Smooth muscle cell of the brain vasculature (primary cell): ENCODE measurements at places on chromosomes 7 and 10.

DNA sequence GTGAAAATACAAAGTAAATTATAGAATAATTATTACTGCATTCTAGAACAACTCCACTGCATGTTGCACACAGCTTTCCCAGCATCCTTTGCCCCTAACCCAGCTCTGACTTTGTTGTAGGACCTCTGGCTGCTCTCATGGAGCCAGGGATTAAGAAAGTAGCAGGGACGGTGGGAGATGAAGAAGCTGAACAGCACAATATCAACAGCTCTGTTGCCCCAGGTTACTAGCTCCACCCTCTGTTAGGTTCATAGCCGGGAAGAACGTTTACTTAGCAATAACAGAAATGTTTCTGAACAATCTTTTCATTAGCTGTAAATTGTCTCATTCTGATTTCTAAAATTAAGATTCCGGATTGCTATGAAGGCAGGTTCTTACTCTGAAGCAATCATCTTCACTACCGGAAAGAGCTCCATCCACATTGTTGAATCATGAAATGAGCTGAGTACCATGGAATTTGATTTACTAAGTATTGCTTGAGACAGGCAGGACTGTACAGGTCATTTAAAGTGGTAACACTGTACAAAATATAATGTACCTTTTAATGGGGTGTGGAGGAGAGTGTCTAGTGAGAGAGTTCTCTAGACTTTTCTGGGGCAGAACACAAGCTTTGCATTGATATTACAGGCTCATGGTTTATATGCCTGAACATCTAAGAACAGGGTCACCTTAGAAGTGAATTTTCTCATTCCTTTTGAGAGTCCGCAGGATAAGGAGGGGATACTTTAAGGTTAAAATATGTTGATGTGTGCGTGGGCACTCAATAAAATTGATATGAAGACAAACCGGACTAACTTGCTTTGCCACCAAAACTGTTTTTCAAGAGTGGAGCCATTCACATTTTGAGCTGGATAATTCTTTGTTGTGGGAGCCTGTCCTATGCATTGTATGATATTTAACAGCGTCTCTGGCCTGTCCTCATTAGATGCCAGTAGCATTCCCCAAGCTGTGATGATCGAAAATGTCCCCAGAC, 20.8 kb upstream of the RAB18 start:
- no peak for DNase-seq

GRCh38 chr7:762885-763284, 35.8 kb upstream of the PRKAR1B start:
- no peak for DNase-seq

GRCh38 chr10:90889636-90890035, 17.9 kb downstream of the RPP30 start:
- no peak for DNase-seq

DNA sequence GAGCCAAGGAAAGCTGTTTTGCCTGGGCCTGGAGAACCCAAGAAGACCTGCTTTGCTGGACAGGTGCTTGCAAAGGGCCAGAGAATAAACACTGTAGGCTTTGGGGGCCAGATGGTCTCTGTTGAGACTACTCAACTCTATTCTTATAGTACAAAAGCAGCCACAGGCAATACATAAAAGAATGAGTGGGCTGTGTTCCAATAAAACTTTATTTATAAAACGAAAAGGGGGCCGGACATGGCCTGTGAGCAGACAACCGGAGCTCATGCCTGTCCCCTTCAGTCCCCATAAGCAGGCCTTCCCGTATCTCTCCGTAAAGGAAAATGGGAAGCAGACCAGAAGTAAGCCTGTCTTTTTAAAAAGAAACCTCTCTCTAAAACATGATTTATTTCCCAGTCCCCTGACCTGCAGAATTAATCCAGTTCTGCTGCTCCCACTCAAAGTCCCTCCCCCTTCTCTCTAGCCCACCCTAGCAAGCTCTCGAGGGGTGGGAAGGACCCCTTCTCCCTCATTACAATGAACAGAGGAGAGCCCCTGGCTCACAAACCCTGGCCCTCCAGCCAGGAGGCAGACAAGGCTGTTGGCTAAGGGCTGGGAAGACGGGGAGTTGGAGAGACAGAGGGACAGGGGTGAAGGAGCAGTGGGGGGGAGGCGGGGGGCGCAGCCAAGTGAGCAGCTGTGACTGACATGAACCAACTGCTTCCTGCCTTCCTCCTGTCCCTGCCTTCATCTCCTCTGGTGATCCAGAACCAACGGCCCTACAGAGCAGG, 177.8 kb downstream of the NEURL1 start:
- DNase-seq, result no peak

DNA sequence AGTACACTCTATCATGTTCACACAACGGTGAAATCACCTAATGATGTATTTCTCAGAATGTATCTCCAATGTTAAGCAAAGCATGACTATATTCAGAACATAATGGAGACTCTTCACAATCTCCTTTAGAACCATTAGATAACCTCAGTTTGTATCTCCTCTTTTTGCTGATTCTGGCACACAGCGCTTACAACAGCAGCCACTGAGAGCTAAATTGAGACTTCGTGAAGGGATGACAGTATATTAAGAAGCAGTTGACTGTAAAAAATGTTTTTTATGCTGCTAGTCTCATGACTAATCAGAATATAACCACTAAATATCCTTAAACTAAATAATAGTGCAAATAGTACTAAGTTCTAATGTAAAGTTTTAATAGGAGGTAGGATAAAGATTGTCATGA, 46.9 kb downstream of the KMT2E start:
- DNase-seq, result no peak

DNA sequence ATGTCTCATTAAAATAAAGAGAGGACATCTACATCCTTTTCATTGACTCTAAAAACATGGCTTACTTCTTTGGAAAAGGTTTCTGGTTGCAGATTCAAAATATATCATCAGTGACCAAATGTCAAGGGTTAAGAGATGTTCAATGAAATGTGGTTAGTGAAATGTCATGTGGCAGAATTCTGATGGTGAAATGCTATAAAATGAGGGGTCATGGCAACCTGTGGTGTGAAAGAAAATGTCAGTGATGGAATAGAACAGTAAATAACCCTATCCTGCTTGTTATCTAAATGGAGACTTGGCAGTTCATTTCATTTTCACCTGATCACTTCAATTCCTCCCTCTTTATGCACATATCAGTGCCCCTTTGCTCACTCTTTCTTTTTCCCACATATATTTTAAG, 79.4 kb downstream of the TFPI2 start:
- DNase-seq, result no peak

DNA sequence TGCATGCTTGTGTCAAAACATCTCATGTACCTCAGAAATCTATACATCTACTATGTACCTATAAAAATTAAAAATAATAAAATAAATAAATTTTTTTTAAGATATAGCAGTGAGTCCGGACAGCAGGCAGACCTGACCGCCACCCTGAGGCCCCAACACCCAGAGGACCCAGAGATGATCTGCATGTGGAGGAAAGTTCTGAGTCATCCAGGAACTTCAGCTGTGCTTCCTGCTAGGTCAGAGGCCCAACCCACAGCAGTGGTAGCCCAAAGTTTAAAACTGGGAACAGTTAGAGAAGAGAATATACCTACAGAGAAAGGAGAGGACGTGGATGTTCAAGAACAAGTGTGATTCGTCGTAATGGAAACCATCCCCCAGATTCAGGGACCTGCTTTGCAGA, 683.7 kb upstream of the NRP1 start:
- DNase-seq, result no peak

GRCh38 chr7:86485827-86486226, 157.9 kb upstream of the GRM3 start:
- no peak for DNase-seq

GRCh38 chr7:80018941-80019808, 115.5 kb upstream of the GNAI1 start:
- peak; percentile 49 for DNase-seq

- DNase-seq, result no peak
These were observed 2.8 kb downstream of the MCU start for GRCh38 chr10:72694476-72695369.

DNA sequence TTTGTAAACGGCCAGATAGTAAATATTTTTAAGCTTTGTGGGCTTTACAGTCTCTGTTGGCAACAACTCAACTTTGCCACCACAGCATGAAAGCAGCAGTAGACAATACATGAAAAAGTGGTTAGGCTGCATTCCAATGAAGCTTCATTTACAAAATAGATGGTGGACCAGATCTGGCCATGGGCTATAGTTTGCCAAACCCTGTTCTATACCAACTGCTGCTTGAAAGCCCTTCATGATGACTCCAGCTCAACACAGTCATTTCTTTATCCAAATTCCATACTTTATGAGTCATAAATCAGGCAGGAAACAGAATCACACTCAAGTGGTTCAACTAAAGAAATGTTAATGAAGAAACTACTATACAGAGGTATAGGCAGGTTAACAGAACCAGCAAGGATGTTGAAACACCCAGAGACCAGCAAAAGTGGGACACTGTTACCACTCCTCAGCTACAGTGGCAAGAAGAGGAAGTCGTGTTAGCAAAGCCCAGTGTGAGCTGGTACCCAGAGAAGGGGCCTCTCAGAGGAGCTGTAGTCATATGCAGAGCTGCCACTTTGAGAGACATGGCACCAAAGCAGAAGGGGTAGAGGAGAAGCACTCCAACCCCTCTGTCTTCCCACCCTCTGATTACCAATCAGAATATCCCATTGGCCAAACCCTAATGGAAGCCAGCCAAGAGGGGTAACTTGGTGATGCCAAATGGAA, 72.5 kb downstream of the PRLHR start:
- DNase-seq, result no peak

DNA sequence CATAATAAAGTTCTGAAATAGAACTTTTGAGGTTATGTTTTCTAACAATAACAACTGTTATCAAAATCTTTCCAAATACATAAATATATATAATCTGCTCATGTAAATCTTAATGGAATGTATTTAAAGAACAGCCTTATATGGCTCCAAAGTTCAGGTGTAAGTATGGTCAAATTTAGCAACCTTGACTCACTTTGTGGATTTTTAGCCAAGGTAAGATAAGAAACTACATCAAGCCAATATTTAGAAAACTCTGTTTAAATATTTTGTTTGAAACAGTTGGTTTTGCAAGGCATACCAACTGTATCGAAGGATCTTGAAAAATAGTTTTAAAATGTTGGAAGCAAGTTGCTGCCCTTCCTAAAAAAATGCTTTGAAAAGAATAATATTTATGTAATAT, 228.9 kb upstream of the SEMA3D start:
- DNase-seq, result no peak

DNA sequence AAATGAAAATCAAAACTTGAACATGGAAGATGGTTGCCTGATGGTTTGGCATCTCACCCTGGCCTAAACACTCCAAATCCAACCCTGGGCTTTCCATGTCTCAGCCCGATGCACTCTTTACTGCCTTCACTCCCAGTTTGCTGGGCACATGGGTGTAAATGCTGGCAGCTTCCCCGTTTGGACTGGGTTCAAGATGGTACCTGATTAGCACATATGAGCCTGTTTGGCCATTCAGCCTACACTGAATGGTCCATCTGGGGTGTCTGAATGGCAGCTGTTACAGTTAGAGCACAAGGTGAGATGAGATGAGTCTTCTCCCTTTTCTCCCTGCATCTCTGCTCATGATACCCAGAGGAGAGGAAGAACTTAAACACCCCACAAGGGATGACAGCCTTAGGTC, 37.1 kb downstream of the ATXN7L1 start:
- DNase-seq, result no peak

GRCh38 chr7:22156205-22156604, 200.7 kb downstream of the RAPGEF5 start:
- DNase-seq, result peak; percentile 57

DNA sequence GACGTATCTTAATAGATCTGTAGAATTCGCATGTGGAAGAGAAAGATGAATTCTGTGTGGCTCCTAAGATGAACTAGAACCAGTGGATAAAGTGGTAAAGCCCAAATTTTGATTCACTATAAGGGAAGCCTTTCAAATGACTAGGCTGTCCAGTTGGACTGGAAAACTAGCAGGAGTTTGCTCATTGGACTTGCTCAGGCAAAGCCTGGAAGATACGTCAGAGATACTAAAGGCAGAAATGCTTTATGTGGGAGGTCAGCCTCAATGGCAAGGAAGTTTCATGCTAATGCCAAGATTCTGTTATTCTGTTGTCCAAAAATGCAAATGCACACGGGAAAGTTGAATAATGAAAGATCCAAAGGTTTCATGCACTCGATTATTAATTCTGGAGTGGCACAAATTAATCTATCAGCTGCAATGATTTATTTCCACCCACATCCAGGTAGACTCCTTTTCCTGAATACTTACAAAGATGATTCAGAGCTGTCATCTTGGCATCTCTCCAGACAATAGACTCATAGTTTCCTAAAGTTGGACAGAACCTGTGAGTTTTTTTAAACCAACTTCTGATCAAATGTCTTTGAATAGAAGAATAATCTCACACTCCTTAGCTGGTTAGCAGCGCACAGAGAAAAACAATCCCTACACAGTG, 20.5 kb upstream of the PPP1R3C start:
- no peak for DNase-seq

- no peak for DNase-seq
These were observed 5.7 kb downstream of the C7orf25 start for GRCh38 chr7:42906181-42906580.

GRCh38 chr7:101232141-101232850, 5.3 kb downstream of the CLDN15 start:
- DNase-seq, result no peak

- DNase-seq, result no peak
These were observed 23.4 kb downstream of the DOCK4 start for GRCh38 chr7:112182749-112183148.

- DNase-seq, result no peak
These were observed 639.7 kb downstream of the AUTS2 start for GRCh38 chr7:70237831-70238575.

GRCh38 chr7:80472491-80473200, 39.2 kb downstream of the GNAT3 start:
- DNase-seq, result no peak

- DNase-seq, result no peak
These were observed 248.3 kb downstream of the ADARB2 start for GRCh38 chr10:1488970-1489548.

DNA sequence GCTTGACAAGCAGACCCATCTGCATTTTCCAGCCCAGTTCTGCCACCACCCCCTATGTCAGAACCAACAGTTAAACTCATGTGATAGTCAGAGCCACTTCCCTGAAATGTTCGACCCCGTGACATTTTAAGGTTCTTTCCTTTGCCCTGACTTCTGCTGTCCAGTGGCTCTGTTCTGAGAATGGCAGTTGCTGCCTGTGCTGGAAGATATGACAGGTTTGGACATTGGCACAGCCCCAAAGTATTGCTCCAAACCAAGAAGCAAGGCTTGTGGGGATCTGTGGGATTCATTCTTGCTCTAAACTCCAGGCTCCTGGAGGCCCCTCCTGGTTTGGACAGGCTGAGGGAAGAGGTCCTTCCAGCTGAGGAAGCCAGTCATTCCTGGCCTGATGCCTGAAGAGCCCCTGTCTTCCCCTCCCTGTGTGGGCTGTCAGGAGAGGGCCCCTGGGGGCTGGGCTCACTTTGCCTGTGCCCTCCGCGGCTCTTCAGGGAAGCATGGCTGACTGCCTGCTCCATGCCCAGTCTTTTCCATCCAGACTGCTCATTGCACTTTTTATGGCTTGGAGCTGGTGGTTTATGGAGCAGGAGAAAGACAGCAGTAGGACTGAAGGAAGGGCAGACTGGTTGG, 138.0 kb downstream of the CDH23 start:
- no peak for DNase-seq
